PC-9 (cell line): ENCODE measurements at places on chromosomes 4 and X.

DNA sequence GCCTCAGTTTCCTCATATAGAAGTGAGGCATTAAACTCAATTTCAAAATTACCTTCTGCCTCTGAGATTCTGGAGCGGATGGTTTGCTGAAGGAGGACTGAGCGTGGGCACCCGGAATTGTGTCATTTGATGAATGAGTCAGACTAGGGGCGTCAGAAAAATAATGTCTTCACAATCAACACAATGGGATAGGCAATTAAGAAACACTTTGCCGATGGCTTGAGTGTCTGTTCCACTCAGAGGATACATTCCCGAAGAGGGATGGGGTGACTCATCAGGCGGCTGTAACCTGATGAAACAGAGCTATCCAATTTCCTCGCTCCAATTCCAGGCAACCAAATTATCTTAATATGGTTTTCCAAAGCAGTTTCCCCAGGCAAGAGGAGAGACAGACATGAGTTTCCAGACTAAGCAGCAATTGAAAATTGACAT, 1.2 kb upstream of the CHRNA9 start:
- DNase-seq = peak; percentile 93

- DNase-seq = no peak
These were observed 21.8 kb upstream of the BBS12 start for GRCh38 chr4:122710434-122711308.

DNA sequence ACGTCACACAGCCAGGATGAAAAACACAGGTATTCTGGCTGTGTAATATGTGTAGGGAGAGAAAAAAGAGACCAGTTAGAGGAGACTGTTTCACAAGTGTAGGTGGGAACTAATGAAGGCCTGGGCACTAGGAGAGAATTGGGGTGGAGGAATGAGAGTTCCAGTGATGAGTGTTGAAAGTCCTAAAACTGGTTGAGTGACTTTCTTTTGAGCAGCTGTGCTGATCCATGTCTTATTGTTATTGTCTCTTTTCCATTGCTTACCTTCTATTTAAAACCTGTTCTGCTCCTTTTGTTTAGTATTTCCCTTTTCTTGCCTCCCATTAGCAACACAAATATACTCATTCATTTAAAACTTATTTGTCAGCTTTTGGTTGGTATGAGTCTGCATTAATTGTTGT, 88.7 kb downstream of the PDLIM5 start:
- peak; percentile 86 for DNase-seq

GRCh38 chrX:46407753-46408130, 137.5 kb downstream of the ZNF674 start:
- DNase-seq = no peak

- DNase-seq = no peak
These were observed 122.1 kb upstream of the DIPK2B start for GRCh38 chrX:45322820-45323219.

GRCh38 chr4:15982842-15983524, 20.0 kb upstream of the FGFBP2 start:
- no peak for DNase-seq

DNA sequence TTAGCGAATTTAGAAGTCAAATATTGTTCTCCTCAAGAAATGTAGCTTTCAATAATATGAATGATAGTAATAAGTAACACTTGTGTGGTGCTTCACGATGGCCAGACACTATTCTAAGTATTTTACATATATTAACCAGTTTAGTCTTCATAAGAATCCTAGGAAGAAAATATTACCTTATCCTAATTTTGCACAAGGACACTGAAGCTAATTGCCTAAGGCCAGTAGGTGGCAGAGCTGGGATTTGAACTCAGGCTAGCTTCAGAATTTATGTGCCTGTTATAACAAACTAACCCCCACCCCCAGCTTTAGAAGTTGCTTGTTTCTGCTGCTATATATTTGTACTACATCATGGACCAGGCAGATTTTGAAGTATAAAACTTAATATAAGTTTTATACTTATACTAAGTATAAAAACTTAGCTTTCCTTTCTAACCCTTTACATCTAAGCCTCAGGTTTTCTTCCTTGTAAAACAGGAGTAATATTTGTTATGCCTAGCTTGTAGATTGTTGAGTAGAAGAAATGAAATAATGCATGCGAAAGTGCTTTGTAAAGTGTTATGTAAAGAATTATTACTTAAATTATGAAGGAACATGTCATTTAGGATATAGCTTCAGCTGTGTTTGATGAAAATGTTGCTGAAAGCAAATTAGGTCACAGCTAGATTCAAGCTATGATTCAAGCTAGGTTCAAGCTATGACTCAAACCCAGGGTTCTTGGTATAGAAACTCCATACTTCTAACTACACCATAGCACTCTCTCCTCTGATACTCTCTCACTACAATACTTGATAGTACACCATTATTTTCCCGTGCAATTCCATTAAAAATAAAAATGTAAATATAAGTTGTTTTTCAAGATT, 4.2 kb upstream of the CDS1 start:
- DNase-seq = peak; percentile 20

GRCh38 chr4:141465171-141465570, 171.2 kb upstream of the IL15 start:
- DNase-seq = no peak

DNA sequence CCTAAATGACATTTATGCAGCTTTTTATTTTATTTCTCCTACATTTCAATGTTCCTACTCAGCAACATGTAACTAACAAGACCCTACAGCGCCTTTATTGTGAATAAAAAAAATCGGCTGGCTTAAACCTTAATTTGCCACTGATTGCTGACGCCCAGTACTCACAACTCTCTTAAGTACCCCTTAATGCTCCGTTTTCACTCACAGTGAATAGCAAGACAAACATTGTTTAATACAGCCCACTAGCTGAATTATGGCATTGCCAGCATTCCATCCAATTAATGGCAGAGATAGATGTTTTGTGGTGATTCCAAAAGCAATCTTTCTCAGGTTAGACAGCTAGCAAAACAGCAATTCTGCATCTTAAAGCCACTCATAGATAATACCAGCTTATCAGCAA, 61.1 kb downstream of the PPARGC1A start:
- DNase-seq = no peak

DNA sequence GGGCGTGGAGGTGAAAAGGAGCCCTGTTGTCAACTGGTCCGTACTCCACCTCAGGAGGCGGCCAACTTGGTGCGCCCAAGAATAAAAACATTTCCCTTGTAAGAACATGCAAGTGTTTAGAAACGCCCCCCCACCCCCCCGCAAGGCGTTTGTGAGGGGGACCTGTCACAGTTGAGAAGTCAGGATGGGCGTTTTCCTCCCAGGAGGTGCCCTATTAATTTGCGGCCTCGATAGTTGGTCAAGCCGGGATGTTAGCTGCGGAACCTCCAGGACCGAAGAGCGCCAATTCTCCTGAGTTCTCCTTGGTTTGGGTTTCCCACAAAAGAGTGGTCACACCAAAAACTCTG, 651 bp upstream of the SAP30 start:
- DNase-seq = no peak

DNA sequence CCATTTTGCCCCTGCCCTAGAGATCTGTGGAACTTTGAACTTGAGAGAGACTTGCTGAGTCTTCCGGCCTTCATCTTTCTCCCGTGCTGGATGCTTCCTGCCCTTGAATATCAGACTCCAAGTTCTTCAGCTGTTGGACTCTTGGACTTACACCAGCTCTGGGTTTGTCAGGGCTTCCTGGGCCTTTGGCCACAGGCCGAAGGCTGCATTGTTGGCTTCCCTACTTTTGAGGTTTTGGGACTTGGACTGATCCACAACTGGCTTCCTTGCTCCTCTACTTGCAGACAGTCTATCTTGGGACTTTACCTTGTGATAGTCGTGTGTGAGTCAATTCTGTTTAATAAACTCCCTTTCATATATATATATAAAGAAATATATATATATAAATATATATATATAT, 1071.0 kb downstream of the ADGRL3 start:
- DNase-seq = no peak

- DNase-seq = no peak
These were observed 79.0 kb downstream of the SOX3 start for GRCh38 chrX:140425712-140426395.

DNA sequence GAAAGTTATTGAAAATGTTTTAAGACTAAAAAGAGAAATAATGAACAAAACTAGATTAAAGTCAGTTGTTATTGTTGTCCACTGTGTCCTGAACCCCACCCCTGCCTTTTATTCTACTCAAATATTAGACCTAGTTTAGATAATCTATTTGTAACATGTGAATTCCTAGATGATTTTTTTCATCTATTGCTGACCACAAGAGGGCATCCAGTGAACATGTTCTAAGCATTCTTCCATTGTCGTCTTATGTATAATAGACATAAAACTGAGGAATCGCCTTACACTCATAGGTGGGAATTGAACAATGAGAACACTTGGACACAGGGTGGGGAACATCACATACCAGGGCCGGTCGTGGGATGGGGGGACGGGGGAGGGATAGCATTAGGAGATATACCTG, 36.4 kb upstream of the HPRT1 start:
- no peak for DNase-seq

DNA sequence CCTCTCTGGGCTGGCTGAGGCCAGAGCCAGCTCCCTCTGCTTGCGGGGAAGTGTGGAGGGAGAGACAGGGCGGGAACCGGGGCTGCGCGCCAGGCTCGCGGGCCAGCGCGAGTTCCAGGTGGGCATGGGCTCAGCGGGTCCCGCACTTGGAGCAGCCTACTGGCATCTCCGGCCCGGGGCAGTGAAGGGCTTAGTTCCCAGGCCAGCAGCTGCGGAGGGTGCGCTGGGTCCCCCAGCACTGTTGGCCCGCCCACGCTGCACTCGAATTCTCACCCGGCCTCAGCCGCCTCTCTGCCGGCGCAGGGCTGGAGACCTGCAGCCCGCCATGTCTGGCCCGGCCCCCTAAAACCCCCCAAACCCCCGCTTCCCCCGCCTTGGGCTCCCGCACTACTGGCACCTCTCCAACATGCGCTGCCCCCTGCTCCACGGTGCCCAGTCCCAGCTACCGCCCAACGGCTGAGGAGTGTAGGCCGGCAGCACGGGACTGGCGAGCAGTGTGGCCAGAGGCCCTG, 33.8 kb upstream of the FAT4 start:
- DNase-seq = no peak

GRCh38 chr4:7808752-7809151, 130.9 kb downstream of the AFAP1 start:
- peak; percentile 47 for DNase-seq

DNA sequence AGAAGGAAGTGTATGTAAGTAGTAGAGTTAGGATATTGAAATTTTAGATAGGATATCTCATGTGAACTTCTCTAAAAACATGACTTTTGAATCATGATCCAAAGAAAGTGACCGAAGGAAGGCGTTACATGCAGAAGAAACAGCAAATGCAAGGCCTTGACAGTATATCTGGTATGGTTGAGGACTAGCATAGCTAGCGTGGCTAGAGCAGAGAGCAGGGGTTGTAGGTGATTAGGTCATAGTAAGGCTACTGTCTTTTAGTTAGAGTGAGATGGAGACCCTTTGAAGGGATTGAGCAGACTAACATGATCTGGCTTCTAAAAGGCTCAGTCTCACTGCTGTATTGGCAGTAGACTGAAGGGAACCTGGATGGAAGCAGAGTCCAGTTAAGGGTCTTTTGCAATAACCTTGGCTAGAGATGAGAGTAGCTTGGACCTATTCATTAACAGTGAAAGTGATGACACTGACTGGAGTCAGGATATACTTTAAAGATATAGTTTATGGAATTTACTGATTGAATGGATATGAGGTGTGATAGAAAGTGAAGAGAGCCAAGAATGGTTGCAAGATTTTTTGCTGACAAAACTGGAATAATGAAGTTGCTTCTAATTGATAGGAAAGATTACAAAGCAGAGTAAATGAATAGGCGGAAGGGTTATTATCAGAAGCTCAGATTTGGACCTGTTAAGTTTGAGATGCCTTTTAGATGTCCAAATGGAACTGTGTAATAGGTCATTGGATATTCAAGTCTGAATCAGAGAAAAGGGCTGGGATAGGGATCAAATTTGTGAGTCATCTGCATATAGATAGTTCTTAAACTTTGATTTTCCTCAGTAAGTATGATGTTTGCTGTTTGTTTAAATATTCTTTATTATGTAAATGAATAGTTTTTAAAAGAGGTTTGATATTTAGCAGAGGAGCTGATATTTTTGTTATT, 59.8 kb downstream of the MRPL1 start:
- DNase-seq = no peak

DNA sequence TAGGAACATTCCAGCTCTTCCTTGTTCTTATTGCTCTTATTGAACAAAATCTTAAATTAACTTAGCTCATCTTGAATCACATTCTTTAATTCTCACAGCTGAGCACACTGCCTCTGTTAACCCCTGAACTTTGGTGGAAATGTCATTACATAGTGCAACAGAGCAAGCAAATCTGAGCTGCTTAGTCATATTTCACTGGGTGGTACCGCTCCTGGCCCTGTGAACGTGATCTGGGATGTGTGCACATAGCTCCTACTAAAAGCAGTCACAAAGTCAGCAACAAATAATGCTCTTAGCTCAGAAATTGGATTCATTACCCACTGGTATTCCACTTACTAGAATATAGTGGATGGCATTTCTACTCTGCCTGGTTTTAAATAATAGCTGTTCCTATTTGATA, 27.9 kb downstream of the ARHGEF6 start:
- DNase-seq = no peak

DNA sequence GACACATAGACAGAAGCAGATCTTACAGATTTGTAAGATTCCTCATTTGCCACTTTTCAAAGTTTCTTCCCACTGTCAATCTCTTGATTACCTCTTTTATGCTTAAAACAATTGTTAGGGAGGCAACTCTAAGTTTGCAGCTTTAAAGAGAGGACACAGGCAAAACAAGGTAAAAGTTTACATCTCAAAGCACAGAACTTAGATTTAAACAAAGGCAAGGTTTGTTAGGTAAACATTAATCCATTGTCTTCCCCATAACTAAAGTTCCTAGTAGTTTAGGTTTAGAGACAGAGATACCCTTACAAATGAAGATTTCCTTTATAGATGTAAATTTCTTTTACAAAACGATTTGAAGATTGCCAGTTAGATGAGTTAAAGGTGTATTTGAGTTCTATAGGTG, 176.9 kb downstream of the AASDH start:
- DNase-seq = no peak

DNA sequence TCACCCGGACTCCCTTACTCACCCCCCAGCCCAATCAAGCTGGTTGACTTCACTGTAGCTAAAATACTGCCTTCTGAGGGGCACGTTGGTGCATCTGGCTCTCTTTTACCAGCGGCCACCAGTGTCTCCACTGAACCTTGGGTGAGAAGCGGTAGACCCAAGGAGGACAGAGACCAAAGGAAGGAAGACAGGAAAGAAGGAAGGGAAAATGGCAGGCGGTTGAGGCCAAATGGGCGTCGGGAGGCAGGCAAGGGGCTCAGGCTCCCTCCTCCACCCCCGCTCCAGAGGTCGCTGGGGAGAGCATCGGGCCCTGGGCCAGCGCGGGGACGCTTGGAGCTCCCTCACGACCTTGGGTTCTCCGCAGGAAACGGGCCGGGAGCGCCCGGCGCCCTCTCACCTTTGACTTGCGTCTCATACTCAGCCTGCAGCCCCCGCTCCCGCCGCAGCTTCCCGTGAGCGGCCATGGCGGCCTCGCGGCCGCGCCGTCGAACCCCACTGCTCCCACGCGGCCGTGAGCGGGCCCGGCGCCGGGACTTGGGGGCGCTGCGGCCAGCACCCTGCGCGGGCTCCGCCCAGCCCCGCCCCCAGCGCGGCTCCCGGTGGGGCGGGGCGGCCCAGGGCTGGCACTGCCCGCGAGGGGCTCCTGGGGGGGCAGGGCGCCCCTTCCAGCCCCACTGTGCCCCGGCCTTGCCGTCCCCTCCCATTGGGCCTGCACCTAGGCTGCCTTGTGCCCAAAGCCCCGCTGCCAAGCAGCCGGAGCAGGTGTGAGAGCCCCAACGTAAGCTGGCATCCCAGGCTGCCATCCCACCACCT, at the start of gene ARHGAP4:
TSS of gene ARHGAP4 (minus strand) at position 526 of the 813 bp plus-strand sequence. CDS start at position 464, 62 bp downstream.
- DNase-seq = no peak

GRCh38 chr4:43071069-43071468, 178.6 kb downstream of the GRXCR1 start:
- DNase-seq = no peak

GRCh38 chrX:64427787-64428186, 32.5 kb upstream of the MTMR8 start:
- DNase-seq = no peak
